ENCODE measurements at places on chromosomes 7 and 10.

GRCh38 chr10:131790021-131790420, 110.8 kb upstream of the PPP2R2D start:
- peak; percentile 19 for DNase-seq

DNA sequence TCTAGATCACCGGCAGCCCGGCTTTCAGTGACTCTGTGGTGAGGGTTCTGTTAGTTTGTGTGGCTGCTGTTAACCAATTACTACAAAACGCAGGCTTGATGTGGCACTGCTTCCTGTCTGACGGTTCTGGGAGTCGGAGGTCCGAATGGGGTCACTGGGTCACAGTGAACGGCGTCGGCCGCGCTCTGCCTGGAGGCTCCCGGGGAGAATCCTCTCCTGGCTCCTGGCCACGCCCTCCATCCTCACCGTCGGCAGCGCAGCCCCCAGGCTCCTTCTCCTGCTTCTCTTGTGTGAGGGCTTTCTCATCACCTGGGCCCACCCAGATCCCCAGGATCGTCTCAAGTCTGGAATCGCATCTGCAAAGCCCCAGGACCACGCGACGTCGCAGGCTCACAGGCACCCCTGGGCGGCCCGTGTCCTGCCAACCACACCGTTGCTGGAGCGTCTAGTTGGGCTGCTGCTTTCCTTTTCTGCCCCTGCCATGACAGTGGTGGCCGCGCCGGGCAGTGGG, 31.8 kb upstream of the NKX6-2 start:
- peak; percentile 42 for DNase-seq

DNA sequence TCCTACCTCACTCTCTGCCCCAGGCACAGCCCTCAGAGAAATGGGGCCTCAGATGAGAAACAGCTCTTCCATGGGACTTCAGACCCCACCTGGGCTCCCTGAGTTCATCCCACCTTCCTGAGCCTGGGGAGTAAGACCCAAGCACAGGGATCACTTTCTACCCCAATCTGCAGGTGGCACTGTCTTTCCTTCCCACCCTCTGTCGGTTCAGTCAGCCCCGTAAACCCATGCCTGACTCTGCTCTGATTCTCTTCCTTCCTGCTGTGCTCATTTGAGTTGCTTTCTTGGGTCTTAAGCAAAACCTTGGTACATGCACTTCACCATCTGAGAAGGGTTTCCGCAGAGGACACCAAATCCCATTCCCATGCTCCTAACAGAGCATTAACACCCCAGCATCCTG, 306.4 kb upstream of the CDC14C start:
- DNase-seq, result no peak

DNA sequence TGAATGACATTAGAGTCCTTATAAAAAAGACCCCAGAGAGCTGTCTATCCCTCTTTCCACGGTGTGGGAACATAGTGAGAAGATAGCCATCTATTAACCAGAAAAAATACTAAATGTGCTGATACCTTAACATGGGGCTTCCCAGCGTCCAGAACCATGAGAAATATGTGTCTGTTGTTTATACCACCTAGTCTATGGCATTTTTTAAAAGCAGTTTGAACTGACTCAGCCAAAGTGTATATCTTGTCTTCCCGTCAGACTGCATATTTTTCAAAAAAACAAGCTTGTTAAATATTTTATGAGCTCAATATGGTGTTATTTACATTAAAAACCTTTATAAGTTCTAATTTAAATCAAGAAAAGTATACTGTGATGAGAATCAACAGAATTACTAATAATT, 255.3 kb downstream of the HGF start:
- DNase-seq, result no peak

DNA sequence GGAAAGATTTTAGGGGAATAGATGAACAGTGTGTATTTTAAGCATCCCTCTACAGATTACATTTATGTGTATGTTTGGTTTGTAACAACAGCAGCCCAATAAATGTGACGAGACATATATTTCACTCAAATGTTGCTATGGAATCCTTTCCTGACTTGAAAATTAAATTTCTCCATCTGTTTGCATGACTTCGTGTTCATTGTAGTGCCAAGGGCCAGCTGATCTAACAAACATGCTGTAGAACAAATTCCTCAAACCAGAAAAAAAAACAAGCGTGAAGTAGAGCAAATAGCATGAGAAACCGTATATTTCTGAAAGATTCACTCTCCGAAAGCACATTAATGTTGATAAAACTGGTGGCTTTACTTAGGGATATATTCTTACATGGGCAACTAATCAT, 87.8 kb downstream of the NRCAM start:
- DNase-seq, result no peak

- DNase-seq, result no peak
Observed at GRCh38 chr7:99707096-99707495, 27.3 kb upstream of the CYP3A5 start.

DNA sequence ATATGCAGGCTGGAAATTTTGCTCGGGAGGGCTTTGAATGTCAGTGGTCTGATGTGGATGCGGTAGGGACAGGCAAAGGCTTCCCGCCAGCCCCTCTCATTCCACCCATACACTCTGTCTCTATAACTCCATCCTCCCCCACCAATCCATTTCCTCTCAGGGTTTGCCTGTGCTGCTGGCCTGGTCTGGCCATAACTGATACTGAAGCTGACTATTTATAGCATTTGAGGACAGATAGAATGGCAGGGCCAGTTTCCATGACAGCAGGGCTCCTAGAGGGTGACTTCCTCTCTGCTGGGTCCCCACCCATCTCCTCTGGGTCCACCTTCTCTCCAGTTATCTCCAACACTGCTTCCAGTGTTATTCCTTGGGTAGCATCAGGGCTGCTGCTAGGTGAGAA, 6.6 kb upstream of the PDLIM1 start:
- DNase-seq, result no peak

DNA sequence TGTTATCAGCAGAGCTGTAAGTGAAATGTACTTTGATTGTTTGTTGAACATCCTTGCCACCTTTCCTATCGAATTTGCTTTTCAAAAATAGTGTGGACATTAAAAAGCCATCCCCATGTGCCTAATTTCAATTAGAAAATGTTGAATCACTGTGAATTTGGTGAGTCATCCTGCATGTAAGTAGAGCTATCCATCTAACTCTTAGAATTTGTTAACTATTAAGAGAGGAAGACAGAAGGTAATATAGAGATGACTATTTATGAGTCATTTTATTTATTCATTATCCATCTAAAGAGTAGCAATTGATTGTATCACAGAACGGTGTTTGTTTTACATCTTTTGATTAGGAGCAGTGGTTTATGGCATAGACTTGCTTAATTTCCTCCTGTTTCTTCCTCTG, 154.7 kb downstream of the MGMT start:
- no peak for DNase-seq

DNA sequence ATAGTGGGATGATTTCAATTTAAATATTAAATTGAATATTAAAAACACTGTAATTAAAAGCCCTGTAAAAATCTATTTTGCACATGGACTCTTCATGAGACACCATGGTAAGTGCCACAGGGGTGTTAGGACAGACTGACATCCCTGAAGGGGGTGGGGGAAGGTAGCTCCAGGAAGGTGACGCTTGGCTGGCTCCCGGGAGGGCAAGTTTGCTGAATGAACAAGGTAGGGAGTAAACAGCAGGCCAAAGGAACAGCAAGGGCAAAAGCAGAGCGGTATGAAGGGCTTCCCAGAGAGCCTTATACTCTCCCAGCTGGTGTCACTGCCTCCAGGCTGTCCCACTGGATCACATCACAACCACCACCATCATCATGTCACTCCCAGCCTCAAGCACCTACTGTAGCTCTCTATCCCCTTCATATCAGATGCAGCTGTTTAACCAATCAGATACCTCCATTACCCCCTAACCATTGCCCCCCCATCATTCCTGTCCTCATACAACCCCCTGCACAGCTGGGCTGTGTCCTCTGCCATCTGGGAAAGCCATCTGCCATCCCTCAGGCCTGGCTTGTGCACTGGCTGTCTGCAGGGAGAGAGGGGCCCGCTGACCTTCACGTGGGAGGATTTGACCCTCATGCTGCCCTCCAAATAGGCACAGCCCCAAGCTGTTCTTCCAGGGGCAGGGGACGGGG, 19.5 kb downstream of the HSPA12A start:
- peak; percentile 39 for DNase-seq

- DNase-seq, result no peak
Observed at GRCh38 chr7:127862525-127862924, 168.7 kb downstream of the LRRC4 start.

GRCh38 chr7:107165341-107165740, 3.5 kb upstream of the HBP1 start:
- no peak for DNase-seq

GRCh38 chr10:29163746-29164145, 125.1 kb upstream of the LYZL1 start:
- DNase-seq, result no peak

GRCh38 chr7:17564678-17565212, 266.3 kb downstream of the AHR start:
- DNase-seq, result no peak

DNA sequence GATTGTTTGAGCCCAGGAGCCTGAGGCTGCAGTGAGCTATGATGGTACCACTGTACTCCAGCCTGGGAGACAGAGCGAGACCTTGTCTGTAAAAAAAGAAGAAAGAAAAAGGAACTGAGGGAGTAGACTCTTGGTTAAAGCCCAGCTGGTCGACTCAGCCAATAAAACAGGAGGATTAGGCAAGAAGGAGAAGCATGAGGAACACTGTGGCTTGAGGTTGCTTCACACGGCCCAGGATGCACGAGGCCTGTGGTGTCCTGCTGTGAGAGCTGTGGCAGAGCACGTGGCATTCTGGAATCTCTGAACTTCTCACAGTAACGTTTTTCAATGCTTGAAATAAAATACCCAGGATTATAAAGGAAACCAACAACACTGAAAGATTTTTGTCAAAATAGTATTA, 93.3 kb downstream of the CUL2 start:
- no peak for DNase-seq

GRCh38 chr10:68424454-68425014, 17.5 kb upstream of the RUFY2 start:
- DNase-seq, result no peak

GRCh38 chr10:114520453-114520852, 116.2 kb upstream of the AFAP1L2 start:
- DNase-seq, result no peak

DNA sequence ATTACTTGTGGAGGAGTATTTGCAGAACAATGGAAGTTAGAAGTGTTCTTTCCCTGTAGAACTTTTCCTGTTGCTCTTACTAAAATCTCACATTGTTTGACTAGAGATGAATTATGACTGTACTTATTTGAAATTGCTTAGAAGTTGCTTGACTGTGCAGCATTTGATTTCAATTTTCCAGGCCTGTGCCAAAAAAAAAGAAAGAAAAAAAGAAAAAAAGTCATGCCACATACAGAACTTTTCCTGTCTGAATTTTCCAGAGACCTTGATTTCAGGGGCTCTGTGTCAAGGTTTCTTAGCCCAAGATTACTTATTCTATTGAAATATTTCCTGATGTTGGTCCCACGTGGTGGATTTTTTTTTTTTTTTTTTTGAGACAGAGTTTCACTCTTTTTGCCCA, 3.5 kb upstream of the FAM171A1 start:
- no peak for DNase-seq

DNA sequence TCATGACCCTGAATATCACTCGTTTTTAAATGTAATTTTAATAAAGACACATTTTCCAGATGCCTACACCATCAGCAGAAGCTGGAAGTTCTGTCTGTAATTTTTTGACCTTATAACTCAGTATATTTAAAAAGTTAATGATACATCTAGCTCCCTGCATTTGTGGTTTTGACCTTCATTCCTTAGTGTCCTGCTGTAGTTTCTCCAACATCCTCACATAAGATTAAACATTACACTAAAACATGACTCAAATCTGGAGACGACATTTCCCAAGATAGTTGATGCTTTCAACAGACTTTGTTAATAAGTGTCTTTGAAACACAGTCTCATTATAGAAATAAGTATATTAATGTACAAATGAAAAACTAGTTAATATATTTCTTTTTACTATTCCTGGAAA, 363.1 kb downstream of the POM121L12 start:
- no peak for DNase-seq

- no peak for DNase-seq
Observed at GRCh38 chr7:129975309-129975708, 22.5 kb upstream of the UBE2H start.

DNA sequence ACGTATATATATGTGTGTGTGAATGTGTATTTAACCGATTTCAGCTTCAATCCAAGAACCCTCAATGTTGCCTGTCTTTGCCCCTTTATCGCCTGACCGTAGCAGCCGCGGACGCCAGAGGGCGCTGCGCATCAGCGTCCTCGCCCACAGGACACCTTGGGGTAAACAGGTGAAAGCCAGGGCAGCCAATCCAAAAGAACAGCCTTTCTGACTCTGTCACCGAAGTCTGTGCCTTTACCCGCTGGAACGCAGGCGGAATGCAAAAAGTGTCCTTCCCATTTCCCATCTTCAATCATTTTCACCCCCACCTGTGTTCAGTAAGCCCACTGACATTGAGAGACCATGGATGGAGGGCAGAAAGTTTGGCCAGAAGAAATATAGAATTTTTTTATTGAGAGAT, 3.6 kb downstream of the NXPH1 start:
- DNase-seq, result no peak

DNA sequence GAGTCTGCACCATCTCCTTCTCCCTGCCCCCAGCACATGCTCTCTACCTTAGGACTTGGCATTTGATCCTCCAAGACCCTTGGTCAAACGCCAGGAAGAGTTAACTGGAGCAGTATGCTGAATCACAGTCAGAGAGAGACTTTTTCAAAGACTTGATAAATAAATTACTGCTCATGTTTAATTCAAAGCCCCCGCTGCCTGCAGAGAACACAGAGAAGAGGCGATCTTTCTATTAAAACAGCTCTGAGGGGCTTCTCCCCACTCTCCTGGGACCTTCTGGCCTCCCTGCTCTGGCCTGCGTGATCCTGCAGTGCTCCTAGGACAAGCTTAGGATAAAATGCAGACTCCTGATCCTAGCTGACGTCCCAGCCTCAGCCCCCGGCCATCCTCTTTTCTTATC, 47.8 kb downstream of the NPTX2 start:
- no peak for DNase-seq

GRCh38 chr7:136056651-136057231, 79.6 kb upstream of the MTPN start:
- no peak for DNase-seq

GRCh38 chr10:122308417-122309141, 37.5 kb downstream of the BTBD16 start:
- DNase-seq, result no peak
